ENCODE measurements at places on chromosomes 11 and 22. TPM values are rescaled to one million over a fixed set of nuclear protein-coding genes. Genes with fewer than 3 reads are reported as not detected.

The CNTN5 gene
- polyA plus RNA-seq, result not detected

The IRAG1 gene
- polyA plus RNA-seq, result 4.5 TPM

The TMEM121B gene
- not detected for polyA plus RNA-seq

The XPNPEP3 gene
- 5.6 TPM for polyA plus RNA-seq

The DEPDC7 gene
- 9.7 TPM for polyA plus RNA-seq

The FAM227A gene
- 0.65 TPM for polyA plus RNA-seq

The UPK3A gene
- polyA plus RNA-seq, result not detected

The NNMT gene
- polyA plus RNA-seq, result 1,317 TPM

The OR51B2 gene
- polyA plus RNA-seq, result not detected

The TBX1 gene
- 2.8 TPM for polyA plus RNA-seq

The ART1 gene
- not detected for polyA plus RNA-seq

The HBB gene
- polyA plus RNA-seq, result not detected

The DMC1 gene
- 1.4 TPM for polyA plus RNA-seq

The DDX10 gene
- 24.0 TPM for polyA plus RNA-seq

The TIGD3 gene
- polyA plus RNA-seq, result not detected

The ACO2 gene
- polyA plus RNA-seq, result 68.7 TPM

The VPREB1 gene
- not detected for polyA plus RNA-seq

The ESAM gene
- polyA plus RNA-seq, result not detected

The KDM4E gene
- polyA plus RNA-seq, result not detected

The OR8G1 gene
- polyA plus RNA-seq, result not detected

The SCARF2 gene
- polyA plus RNA-seq, result 10.2 TPM

The EIF3D gene
- 122 TPM for polyA plus RNA-seq

The PHF21B gene
- not detected for polyA plus RNA-seq

The OR10D3 gene
- polyA plus RNA-seq, result not detected
